ENCODE measurements at places on chromosomes 7 and 10.

GRCh38 chr7:18607025-18607424, 111.5 kb downstream of the HDAC9 start:
- no peak for DNase-seq

GRCh38 chr7:8491106-8491505, 57.7 kb downstream of the NXPH1 start:
- DNase-seq = no peak

DNA sequence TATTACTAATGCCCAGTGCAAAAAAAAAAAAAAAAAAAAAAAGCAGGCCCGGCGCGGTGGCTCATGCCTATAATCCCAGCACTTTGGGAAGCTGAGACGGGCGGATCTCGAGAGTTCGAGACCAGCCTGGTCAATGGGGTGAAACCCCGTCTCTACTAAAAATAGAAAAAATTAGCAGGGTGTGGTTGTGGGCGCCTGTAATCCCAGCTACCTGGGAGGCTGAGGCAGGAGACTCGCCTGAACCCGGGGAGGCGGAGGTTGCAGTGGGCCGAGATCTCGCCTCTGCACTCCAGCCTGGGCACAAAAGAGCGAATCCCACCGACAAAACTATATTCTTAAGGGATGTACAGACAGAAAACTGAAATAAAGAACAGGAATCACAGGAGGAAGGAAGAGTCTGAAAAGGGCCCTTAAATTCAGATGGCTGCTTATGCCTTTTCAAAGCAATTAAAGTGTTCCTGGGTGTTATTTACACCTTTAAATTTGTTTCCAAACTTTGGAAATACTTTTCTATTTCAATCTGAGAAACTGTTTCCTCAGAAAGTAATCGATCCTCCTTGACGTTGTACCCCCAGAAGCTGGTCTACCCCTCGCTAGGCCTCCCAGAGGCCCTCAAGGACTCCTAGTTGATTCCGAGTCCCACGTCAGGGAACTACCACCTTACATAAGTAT, 2.0 kb upstream of the KMT2E start:
- no peak for DNase-seq

GRCh38 chr10:35089611-35090161, 455 bp downstream of the CUL2 start:
- no peak for DNase-seq

DNA sequence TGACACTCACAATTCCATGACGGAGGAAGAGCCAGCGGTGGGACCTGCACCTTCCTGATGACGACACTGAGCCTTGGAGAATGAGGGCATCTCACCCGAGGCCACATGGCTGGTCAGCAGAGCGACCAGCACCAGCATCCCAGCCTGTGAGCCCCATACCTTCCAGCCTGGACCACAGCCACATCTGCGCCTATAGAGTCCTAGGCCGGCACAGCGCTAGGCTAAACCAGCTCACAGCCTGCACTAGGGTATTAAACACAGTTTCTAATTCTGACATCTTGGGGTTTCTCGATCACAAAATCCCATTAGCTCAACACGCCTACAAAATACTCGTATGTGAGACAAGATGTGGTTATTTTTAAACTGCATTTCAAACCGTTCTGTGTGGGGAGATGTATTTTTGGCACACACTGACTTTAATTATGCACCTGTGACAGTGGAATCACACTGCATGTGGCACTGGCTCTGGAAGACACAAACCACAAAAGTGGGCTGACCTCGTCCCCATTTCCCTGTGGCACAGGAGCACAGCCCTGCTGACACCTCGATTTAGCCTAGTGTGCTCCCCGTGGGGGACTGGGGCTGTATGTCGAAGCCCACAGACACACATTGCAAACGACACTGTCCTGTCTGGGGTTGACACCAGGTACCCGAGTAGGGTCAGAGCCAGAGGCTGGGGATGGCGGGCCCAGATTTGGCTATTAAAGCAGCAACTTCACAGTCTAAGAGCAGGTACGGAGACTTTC, 32.5 kb downstream of the CPXM2 start:
- DNase-seq = no peak

DNA sequence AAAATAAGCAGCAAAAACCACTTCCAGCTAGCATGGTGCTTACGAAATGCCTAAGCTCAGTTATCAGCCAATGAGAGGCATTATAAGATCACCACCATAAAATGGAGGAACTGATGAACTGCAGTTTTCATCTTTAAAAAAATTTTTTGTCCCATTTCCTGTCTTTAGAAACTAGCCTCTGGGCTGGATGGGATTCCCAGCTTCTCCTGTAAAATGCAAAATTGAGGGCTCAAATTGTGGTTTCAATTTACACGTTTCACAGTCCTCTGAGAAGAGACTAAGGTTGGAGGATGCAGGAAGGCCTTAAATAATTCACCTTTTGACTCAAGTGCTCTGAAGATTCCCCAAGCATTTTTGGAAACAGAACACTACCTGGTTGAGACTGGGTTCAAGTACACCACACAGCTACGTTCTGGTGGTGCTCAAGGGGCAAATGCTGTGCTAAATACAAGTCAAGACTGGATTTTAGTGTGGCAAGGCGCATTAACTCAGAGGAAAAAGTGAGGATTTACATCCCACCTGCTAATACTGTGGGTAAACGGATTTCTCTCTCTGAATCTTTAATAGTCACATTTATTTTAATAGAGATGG, 951 bp downstream of the ZNF25 start:
- DNase-seq = no peak

DNA sequence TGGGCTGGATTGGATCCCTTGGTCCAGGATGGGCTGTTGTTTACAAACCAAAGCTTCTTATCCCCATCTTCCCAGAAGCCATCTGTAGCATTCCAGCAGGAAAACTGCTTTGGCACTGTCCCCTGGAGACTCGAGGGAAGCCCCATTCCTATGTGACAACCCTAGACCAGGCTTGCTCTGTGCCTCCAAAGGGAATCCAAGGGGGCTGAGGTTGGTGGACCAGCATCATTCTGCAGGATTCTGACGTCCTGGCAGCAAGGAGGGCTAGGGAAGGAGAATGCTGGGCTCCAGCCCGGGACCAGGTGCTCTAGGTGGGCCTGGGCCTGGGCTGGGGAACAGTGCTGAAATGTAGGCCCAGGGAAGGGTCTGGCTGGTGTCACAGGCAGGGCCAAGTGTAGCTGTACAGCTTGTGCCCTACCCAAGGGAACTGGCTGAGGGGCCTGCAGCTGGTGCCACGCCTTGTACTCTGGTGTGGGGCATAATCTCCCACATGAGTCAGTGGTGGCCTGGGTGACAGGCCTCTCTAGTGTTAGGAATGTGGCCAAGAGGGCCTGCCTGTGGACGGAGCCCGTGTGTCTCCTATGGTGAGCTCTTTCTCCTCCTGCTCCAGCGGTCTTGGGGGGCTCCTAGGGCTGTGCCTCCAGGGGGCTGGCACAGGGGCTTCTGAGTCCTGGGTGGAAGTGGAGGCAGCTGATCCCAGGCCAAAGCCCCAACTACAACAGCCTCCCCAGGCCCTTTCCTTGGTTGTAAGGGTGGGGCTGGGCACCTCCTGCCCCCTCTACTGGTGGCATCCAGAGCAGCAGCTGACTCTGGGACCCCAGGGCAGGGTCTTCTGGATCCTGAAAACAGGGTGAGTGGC, 25.2 kb downstream of the TRIM8 start:
- DNase-seq = no peak

DNA sequence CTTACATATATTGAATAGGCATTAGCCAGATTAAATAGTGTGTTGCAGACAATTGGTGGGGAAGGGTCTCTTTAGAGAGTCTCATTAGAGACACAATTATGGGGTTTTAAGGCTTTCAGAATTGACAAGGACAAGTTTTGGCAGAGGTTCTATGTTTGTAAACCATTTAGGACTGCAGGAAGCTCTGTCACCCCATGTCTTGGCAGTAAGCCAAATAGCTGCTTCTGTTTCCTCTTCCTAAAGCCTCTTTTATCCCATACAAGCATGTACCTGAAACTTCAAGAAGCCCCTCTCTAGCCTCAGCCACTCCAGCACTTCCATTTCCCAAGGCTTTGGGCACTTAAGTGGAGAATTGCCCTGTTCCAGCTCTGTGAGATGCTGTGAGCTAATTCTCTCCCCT, 21.8 kb upstream of the LRRC4 start:
- no peak for DNase-seq

DNA sequence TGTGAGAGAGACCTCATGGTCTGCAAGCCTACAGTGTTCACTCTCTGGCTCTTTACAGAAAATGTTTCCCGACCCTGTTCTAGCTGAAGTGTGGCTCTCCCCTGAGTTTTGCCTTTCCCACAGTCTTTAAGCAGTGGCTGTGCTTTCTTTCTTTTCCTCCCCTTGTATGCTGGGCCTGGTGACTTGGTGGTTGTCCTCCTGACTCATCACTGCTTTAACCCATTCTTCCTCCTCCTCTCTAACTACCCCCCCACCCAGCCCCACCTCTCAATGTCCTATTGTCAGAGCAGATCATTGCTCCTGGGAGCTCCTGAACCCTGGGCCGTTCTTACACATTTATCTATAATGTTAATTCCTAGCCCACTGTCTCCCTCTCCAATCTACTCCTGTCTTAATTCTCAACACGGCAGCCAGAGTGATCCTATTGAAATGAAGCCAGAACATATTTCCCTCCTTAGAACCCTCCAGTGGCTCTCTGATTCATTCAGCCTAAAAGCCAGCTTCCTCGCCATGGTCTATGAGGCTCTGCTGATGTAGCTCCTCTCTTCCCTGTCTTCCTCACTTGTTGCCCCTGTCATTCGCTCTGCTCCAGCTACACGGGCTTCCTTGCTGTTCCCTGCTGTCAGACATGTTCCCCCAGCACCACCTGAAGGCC, 55.0 kb downstream of the DENND11 start:
- DNase-seq = no peak

- DNase-seq = no peak
Measured at GRCh38 chr7:20241911-20242261, 24.7 kb upstream of the MACC1 start.

GRCh38 chr10:13349463-13350274, 1.6 kb upstream of the SEPHS1 start:
- no peak for DNase-seq

GRCh38 chr10:97765201-97765600, 6.6 kb downstream of the SFRP5 start:
- no peak for DNase-seq

GRCh38 chr7:86706406-86706805, 62.7 kb downstream of the GRM3 start:
- DNase-seq = no peak

GRCh38 chr10:3866332-3866731, 81.3 kb upstream of the KLF6 start:
- no peak for DNase-seq

- DNase-seq = no peak
Measured at GRCh38 chr7:130070861-130071622, 708 bp downstream of the KLHDC10 start.

GRCh38 chr10:79185067-79185774, 116.5 kb downstream of the ZMIZ1 start:
- DNase-seq = no peak

DNA sequence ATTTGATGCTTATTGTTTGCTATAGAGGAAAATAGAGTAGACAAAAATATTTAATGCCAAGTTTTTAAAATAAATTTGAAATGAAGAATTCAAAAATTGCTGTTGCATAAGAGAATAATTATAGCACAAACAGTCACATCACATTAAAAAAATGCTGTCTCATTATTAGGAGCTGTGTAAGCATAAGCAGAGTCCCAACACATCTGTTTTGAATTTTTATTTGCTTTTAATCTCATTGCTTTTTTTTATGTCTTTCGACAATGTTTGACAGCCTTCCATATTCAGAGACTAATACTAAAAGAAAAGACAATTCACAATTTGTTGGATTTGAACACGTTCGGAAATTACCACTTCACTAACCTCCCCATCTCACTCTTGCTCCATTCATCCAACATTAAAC, 143.5 kb downstream of the TFPI2 start:
- DNase-seq = no peak

GRCh38 chr7:118232837-118233236, 8.3 kb downstream of the ANKRD7 start:
- DNase-seq = no peak

DNA sequence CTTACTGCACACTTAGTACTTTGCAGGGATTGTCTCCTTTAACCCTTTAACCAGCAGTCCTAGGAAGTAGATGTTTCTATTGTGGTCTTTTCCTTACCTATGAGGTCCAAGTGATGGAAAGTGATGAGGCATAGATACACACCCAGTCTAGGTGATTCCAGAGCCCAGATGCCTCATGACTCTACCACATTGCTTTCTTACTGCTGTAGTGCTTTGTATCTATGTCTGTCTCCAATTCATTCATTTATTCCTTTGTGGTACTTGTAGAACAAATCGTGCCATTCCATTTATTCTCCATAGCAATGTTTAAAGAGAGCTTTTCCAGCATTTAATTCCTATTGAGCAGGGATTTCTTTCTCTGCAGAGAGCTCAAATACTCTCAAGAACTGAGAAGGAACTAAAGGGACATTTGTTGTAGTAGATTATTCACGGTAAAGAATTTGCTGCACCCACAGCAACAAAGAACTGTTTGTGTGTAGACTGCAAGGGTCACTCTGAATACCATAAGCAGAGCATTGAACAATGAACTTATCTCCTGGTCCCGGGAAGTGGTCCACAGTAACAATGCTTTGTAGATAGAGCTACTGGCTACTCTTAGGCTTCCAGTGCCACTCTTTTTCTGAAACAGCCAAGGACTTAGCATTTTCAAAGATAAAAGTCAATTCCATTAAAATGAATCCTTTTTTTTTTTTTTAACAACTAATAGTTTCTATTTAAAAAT, 337.0 kb downstream of the PTEN start:
- no peak for DNase-seq

DNA sequence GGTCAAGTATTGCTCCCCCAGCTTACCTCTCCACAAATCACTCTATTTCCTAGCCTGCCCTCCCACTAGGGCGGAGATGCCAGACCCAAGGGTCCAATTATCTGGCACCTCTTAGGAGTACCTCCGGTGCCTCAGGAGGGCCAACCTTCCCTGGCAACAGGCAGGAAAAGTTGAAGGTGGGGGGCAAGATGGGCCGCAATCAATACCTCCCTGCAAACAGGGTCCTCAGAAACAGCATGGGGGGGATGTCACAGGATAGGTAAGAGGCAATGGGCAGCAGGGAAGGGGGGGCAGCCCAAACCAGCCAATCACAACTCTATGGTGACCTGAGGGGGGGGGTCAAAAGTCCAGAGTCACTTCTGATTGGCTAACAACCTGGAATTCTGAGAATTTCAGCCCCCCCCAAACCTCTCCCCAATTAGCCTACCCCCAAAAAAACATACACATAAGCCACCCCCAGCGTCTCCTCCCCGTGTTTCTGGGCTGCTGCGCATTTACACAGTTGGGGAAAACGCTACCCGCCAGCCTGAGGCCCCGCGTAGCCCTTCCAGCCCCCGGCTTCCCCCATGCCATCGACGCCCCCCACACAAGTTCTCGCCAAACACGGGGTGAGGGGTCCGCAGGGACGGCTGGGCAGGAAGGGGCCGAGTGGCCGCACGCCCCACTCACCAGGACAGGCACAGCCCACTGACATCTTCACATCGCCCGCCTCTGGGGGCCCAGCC, 589 bp downstream of the LDB1 start:
- no peak for DNase-seq

Data from stimulated activated CD8-positive, alpha-beta memory T cell treated with anti-CD3 and anti-CD28 coated beads, Interleukin-15, amount 100 ng/mL, for 24 hours (primary cell).